Natural killer cell (primary cell): ENCODE measurements at places on chromosomes 7 and 10. TPM values are rescaled to one million over a fixed set of nuclear protein-coding genes. Genes with fewer than 3 reads are reported as not detected.

Gene EBLN1
- not detected for total RNA-seq

Gene CNTNAP2
- 0.18 TPM for total RNA-seq

Gene HOXA6
- 0.28 TPM for total RNA-seq

- DNase-seq = no peak
Measured at GRCh38 chr10:120559800-120560199, 102.8 kb downstream of the PLPP4 start.

- no peak for DNase-seq
Measured at GRCh38 chr7:98641646-98642500, 24.8 kb downstream of the NPTX2 start.

DNA sequence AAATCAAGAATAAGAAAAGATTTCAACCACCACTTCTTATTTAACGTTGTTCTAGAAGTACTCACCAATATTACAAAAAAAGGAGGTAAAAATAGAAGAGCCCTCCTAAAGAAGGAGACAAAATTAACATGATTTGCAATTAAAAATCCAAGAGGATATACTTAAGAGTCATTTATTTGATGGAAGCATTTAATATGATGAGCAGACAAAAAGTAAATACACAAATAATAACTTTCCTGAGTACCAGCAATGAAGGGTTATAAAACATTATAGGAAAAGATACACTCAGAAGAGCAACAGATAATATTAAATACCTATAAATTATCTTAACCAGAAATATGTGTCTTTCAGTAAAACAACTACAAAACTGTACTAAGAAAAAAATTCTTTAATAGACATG, 106.9 kb upstream of the STK17A start:
- no peak for DNase-seq

GRCh38 chr10:24569828-24570657, 153.6 kb downstream of the ARHGAP21 start:
- no peak for DNase-seq

DNA sequence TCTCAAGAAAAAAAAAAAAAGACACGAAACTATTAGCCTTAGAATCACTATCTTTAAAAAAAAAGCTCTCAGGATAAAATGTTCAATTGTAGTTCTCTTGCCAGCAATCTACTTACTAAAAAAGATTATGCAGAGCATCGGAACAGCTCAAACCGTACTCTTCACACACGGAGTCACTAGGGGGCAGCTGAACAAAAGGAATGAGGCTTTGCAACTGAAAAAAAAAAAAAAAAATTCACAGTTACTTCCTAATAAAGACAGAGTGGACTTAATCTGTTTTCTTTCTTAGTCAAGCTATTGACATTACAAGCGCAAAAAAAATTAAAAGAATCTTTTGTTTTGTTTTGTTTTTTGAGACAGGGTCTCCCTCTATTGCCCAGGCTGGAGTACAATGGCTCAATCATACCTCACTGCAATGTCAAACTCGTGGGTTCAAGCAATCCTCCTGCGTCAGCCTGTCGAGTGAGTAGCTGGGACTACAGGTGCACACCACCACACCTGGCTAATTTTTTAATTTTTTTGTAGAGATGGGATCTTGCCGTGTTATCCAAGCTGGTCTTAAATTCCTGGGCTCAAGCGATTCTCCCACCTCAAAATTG, 11.5 kb downstream of the PMS2 start:
- peak; percentile 81 for DNase-seq

DNA sequence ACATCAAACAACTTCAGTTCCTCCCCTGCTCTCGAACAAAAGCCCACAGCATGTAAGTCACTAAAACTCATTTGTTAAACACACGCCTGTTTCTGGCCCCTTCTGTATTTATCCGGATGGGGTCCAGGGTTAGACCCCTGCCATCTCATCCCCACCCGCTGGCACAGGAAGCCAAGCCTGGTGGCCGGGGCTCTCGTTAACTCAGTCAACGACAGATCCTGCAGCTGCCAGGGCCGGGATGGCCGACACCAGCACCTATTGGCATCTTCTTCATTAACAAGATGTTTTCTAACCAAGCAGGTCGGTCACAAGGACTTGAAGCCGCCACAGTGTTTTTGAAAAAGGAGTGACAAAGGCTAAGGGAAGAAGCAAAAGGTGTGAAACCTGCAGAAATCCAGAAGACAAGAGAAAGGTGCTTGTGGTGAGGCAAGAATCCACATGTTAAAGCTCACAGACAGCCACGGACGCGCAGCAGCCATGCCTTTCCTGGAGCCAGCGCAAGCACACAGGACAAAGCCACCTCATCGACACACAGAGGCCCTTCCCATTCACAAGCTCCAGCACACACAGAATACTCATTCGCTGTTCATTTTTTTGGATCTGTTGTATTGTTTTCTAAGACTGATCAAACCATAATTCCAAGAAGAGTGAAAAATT, 202.7 kb downstream of the DIP2C start:
- DNase-seq = no peak
